ENCODE measurements at places on chromosomes 11 and 22.

GRCh38 chr22:46753360-46753759 is 9.1 kb upstream of the TBC1D22A start:
- DNase-seq, result no peak

DNA sequence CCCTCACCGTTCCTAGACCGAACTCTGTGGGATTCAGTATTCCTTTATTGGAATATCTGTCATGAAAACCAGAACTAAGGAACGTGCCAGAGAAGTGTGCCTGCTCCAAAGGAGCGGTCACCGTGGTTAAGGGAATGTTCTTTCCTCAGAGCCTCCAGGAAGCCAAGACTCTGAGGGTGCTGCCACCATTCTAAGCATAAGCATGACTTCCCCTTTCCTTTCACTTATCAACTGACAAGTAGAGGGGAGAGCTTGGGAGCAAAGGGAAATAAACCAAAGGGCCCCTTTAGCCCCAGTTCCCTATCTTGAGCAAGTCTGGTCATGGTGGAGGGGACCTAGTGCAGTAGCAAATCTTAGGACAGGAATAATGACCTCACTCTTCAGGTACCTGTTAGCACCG is 26.8 kb downstream of the CTR9 start:
- DNase-seq, result no peak

DNA sequence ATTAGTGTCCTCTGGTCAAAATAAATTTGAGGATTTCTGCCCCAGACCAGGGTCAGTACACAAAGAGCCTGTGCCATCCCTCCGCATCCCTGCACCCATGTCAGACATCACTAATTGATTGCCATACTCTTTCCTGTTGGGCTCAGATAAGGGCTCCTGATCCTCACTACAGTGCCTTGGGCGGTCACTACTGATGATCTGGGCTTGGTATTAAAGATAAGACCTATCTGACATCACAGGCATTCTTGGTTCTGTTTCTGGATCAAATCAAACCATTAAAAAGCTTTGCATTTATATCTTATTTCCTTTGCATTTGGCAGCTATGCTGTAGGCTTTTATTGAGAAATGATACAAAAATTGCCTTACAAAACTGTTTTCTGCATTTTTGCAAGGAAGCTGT is 103.5 kb upstream of the TENM4 start:
- no peak for DNase-seq

DNA sequence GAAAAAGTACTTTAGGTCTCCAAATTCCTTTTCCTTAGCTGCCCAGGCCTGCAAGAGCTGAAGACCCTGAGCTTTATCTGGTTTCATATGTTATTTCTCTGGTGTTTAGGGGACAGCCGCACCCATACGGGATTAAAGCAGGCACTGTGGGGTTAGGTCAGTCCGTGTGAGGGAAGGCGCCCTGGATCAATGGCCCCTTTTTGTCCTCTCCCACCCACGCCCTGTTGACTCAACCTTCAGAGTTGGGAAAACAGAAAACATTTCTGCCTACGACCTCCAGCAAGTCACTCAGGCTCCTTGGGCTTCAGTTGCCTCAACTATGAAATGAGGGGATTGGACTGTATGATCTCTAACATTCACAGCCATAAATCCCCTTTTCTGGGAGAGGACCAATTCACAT is 55.2 kb upstream of the BARX2 start:
- DNase-seq, result no peak

DNA sequence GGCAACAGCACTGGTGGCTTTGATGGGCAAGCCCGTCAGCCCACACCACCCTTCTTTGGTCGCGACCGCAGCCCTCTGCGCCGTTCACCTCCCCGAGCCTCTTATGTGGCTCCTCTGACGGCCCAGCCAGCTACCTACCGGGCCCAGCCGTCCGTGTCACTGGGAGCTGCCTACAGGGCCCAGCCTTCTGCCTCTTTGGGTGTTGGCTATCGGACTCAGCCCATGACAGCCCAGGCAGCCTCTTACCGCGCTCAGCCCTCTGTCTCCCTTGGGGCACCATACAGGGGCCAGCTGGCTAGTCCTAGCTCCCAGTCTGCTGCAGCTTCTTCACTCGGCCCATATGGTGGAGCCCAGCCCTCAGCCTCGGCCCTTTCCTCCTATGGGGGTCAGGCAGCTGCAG is 8.0 kb downstream of the RBM14 start:
- no peak for DNase-seq

- DNase-seq, result no peak
These were observed 12.3 kb upstream of the ARL14EP start for GRCh38 chr11:30310623-30311022.

DNA sequence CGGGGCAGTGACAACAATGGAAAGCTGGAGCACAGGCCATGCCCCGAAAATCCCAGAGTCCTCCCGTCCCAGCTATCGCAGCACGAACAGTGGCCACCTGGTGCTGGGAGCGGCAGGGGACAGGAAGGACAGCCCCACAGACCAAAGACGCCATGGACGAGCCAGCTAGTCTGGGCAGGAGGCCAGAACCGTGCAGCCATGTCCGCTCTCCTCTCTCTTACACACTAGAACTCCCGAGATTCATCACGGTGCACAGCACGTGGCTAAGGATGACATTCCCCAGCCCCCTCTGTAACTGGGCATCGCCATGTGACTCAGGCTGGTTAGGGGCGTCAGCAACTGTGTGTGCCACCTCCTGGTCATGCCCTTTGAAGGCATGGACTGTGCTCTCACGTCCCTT is 4.6 kb downstream of the CDPF1 start:
- no peak for DNase-seq
